BE2C (cell line): ENCODE measurements at places on chromosomes 3 and 15.
A peak's percentile ranks its signal among the peaks of the same experiment; 100 is the strongest.

- DNase-seq = no peak
Measured at GRCh38 chr15:79978655-79979514, 7.9 kb upstream of the BCL2A1 start.

DNA sequence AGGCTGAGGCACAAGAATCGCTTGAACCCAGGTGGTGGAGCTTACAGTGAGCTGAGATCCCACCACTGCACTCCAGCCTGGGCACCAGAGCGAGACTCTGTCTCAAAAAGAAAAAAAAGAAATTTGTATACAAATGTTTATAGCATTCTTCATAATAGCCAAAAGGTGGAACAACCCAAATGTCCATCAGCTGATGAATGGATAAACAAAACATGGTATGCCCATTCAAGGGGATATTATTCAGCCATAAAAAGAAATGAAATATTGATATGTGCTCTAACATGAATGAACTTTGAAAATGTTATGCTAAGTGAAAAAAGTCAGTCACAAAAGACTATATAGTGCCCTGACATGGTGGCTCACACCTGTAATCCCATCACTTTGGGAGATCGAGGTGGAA, 11.4 kb downstream of the LHFPL4 start:
- no peak for DNase-seq

DNA sequence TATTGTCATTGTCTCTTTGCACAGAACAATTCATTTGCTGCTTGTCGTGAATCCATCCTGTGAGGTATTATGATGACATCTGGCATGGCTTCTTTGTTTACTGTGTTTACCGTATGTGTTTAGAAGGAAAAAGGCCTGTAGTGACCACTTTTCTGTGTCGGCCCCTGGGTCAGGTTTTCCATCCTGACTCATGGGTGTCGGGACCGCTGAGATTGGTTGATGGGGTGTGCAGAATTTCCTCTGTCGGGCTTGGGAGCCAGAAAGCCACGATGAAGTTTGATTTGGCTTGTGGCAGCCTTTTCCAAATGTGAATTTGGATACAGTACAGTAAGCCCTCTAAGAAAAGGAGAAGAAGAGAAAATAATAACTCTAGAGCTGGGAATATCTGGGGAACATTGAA, 113.5 kb downstream of the FNDC3B start:
- DNase-seq = no peak

- no peak for DNase-seq
Measured at GRCh38 chr3:186668426-186668825, 2.6 kb downstream of the HRG start.

DNA sequence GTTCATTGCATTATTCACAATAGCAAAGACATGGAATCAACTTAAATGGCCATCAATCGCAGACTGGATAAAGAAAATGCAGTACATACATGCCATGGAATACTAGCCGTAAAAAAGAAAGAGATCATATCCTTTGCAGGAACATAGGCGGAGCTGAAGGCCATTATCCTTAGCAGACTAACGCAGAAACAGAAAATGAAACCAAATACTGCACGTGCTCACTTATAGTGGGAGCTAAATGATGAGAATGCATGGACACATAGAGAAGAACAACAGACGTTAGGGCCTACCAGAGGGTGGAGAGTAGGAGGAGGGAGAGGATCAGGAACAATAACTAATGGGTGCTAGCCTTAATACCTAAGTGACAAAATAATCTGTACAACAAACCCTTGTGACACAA, 57.9 kb downstream of the RASA2 start:
- DNase-seq = no peak

GRCh38 chr15:60096157-60096556, 92.0 kb downstream of the FOXB1 start:
- DNase-seq = no peak

DNA sequence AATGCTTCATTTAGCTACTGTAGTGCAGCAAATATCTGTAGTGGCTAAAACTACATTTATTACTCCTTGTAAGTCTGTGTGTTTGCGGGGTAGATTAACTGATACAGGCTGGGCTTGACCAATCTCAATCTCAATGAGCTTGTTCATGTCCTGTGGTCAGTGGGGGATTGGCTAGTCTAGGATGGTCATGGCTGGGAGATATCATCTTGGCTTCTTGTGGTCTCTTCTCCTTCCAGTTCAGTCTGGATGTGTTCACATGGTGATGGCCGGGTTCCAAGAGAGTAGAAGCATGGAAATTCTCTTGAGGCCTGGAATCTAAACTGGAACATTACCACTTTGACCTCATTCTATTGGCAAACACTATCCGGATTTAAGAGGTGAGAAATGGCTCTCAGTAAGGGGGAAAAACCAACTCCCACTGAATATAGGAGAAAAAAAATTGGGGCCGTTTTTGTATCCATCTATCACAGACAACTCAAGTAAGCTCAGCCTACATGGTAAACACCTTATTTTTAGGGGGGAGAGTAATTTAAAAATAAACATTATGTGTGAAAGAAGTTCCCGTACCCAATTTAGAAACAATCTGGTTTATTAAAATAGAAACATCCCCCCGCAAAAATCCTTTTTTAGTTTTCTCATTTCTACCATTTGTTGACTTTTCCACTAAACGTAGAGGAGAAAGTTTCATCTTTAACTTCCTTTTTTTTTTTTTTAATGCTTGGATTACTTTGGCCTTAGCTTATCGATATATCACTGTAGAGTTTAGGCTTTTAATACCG, 284.9 kb upstream of the TBC1D5 start:
- no peak for DNase-seq

GRCh38 chr3:183265834-183266417, 12.9 kb downstream of the B3GNT5 start:
- no peak for DNase-seq

GRCh38 chr3:69646287-69647067, 92.8 kb upstream of the MITF start:
- DNase-seq = no peak

- DNase-seq = peak; percentile 9
Measured at GRCh38 chr15:43648649-43649429, at the start of gene CATSPER2. CATSPER2 (minus strand) TSS chr15:43648844; CDS start chr15:43648061, 783 bp downstream.

DNA sequence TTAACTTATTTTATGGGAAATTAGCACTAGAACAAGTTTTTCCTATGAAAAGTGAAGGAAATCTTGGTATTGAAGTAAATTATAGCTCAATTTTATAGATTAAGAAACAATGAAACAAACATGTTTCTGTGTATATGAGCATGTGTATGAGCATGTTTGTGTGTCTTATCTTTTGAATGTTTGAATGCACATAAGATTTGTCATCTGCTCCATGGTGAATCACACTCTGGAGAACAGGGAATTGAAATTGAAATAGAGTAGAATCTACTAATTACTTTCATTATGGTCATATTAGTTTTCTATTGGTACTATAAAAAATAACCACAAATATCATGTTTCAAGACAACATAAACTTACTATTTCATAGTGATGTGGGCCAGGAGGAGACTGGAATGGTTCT, 646.6 kb downstream of the OTOL1 start:
- no peak for DNase-seq

DNA sequence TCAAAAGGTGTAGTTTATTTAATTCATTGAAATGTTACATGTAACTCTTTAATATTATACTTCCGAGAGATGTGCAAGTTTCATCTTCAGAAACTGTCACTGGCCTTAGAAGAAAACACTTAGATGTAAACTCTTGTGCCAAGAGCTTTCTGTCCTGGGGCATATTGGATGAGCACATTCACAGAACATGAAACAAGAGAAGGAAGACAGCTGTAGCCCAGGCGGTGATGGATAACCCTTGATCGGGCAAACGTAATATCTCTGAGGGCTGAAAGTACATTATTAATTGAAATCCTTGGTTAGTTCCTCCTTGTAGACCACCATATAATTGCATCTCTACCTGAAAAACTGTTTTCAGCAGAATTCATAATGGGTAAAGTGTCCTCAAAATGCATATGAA, 67.4 kb downstream of the MECOM start:
- no peak for DNase-seq

GRCh38 chr3:49454458-49454857, 15.6 kb upstream of the DAG1 start:
- peak; percentile 31 for DNase-seq

DNA sequence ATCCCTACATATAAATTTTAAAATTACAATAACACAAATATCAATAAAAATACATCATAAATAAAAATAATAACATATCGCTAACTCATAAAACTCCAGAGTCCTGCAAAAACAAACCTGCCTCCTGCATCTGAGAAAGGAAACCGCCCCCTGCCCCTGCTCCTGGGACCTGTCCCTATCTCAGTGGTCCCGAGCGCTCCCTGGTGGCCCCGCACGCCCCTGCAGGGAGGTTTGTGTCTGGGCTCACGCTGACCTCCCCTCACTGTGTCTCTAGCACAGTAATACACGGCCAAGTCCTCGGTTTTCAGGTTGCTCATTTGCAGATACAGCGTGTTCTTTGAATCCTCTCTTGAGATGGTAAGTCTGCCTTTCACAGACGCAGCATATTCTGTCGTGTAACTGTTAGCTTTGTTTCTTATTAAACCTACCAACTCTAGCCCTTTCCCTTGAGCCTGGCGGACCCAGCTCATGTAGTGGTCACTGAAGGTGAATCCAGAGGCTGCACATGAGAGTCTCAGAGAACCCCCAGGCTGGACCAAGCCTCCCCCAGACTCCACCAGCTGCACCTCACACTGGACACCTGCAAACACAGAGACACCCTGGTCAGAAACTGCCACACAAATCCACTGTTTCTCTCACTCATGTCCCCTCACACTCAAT, 554.1 kb downstream of the GOLGA6L6 start:
- DNase-seq = peak; percentile 50

DNA sequence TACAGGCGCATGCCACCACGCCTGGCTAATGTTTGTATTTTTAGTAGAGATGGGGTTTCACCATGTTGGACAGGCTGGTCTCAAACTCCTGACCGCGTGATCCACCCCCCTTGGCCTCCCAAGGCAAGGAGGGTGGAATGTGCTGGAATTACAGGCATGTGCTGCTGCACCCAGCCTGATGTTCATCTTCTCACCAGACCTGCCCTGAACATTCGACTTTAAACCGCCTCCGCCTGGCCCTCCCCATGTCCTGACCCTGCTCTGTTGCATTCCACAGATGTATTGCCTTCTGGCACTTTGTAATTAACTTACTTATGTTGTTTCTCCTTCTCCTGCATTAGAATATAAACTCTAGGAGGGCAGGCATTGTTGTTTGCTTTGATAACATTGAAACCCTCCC, 102.1 kb downstream of the LINGO1 start:
- DNase-seq = no peak

- DNase-seq = no peak
Measured at GRCh38 chr15:70120958-70121623, 23.4 kb upstream of the TLE3 start.

DNA sequence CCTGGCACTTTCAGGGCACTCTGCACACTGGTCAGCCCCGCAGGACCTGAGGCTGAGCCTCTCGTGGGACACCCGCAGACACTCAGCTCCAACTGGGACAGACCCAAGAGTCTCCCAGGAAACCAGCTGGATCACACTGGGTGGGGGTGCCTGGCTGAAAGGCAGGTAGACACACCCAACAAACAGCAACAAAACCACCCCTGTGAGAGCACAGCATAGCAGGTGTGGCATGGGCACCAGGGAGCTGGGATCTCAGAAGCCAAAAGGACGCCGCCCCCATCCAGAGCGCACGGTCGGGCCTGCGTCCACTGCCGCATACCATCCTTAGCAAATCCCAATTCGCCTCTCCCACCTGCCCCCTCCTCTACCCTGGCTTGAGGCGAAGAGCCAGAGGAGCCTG, 154.2 kb upstream of the LINGO1 start:
- no peak for DNase-seq

DNA sequence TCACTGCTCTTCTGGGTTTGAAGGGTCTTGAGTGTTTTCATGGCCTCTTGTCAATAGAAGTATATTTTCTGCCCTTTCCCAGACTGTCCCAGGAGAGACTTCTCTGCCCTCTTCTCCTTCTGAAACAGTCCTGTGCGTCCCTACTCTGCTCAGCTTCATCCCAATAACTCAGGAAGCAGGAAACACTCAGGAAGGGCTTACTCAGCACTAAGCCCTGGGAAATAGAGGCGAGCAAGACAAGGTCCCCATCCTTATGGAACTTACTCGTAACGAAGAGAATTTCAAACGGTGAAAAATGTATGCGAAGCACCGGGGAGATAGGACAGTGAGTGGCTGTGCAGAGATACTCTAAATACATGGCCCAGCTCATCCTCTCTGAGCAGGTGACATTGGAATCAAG, 52.8 kb upstream of the TFRC start:
- DNase-seq = no peak

DNA sequence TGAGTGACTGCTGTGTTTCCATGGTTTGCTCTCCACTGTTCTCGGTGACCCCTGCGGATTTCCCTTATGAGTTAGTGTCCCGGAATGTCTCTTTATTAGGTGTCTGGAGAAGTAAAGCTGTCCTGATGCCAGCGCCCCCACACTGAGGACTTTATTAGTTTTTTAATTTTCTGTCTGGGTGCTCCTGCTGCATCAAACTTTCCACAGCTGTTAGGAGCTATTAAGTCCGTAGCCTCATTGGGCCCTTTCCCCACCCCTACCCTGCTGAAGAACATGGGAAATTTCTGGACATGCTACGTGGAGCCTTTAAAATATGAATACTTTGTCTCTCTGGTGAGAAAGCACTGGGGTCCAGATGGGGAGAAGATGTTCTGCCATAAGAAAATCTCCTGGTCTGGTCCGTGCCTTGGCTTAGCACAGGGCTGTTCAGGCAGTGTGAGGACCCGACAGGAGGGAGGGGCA, 161.7 kb upstream of the HES1 start:
- DNase-seq = no peak

- peak; percentile 3 for DNase-seq
Measured at GRCh38 chr3:126550488-126551051, 8.2 kb downstream of the C3orf22 start.
